ENCODE measurements at places on chromosomes 16 and 17.

DNA sequence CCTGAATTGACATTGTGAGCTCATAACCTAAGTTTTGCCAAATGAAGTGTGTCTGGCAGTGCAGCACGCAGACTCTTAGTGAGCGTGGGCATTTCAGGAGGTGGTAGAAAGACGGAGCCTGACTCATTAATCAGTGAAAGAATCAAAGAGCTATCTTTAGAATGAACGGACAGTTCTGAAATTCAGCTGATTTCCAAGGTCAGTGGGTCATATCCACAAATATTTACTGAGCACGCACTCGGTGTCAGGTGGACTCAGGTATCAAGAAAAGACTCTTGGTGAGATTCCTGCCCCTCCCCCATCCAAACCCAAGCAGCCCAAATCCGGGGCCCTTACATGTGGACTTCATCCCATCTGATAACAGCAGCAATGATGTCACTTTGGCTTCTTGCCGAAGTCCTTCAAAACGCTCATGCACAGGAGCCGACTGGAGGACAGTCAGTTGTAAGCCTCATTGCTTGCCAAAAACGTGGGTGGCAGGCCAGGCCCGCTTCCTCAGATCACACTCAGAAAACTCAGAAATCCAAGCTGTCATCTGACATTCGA, 185.8 kb downstream of the HS3ST3A1 start:
- no peak for DNase-seq

GRCh38 chr17:5499476-5500231, 13.3 kb downstream of the MIS12 start:
- peak; percentile 15 for DNase-seq

GRCh38 chr16:67562918-67563707, 787 bp downstream of the CTCF start:
- peak; percentile 55 for DNase-seq

DNA sequence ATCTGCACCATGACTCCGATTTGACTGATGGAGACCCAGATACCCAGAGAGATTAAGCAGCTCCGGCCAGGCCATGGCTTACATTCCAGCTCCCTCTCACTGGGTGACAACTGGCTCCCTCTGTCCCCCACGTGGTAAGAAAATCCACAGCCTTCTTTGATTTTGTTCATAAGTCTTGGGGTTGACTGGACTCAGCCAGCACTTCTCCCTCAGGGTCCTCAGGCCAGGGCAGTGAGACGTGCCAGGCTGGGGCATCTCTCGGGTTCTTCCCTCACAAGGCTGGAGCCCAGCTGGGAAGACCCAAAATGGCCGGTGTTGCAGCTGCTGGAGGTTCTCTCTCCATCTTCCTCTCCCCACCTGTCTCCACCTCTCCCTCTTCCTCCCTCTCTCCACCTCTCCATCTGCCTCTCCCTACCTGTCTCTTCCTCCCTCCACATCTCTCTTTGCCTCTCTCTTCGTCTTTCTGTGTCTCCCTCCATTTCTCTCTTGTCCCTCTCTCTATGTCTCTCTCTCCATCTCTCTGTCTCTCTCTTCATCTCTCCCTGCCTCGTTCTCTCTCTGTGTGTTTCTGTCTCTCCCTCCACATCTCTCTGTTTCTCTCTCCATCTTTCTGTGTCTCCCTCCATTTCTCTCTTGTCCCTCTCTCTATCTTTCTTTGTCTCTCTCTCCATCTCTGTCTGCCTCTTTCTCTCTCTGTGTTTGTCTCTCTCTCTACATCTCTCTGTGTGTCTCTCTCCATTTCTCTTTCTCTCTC, 105.3 kb downstream of the FOXL1 start:
- DNase-seq, result no peak

GRCh38 chr17:79029327-79030009, 5.5 kb downstream of the C1QTNF1 start:
- DNase-seq, result no peak

- DNase-seq, result no peak
Measured at GRCh38 chr16:75256696-75257343, 5.4 kb upstream of the BCAR1 start.

- DNase-seq, result no peak
Measured at GRCh38 chr16:87114832-87115231, 202.4 kb downstream of the C16orf95 start.

DNA sequence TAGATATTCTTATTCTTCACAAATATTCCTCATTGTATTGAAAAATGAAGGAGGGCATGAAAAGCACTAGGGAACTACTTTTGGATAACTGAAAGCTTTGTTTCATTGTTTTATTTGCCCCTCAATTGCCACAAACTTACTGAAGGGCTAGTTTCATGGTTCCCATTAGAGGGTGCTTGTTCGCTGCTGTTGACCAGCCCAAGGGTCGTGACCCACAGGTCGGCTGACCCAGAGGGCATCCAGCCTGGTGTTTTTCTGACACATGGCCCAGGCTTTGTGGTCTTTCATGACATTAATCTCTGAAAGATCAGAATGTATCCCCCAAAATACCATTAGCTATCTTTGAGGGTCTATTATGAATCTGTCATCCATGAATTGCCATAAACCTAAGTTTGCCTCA, 30.0 kb downstream of the DGKE start:
- no peak for DNase-seq

DNA sequence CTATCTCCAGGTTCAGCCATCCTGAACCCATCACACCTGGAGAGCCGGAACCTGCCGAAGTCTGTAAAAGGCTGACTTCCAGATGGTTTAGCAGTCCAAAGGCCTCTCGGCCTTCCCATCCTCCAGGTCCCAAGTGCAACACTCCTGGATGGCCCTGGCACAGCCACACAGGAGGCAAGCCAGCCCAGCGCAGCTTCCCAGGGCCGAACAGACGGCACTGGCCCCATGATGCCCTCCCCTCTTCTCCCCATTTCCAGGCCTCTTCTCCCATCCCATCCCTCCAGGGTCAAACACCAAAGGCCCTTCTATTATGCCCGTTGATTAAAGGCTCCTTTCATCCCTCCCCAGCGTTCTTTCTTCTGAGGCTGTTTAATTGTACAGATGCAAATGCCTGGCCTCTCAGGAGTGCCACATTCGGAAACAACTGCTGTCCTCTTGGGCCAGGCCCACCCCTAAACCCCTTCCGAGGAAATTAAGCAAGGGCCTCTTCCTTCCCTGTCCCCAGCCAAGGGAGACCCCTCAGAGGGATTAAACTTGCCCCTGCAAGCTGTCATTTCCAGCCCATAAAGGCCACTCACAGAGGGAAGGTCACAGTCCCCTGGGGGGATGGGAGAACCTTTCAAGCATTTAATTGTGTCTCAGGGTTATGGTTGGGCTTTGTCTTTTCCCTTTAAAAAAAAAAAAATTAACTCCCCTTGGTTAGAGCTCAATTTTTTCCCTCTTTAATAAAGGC, 30.8 kb downstream of the AXIN2 start:
- no peak for DNase-seq

GRCh38 chr17:41810659-41811548, 845 bp downstream of the P3H4 start:
- DNase-seq, result no peak

DNA sequence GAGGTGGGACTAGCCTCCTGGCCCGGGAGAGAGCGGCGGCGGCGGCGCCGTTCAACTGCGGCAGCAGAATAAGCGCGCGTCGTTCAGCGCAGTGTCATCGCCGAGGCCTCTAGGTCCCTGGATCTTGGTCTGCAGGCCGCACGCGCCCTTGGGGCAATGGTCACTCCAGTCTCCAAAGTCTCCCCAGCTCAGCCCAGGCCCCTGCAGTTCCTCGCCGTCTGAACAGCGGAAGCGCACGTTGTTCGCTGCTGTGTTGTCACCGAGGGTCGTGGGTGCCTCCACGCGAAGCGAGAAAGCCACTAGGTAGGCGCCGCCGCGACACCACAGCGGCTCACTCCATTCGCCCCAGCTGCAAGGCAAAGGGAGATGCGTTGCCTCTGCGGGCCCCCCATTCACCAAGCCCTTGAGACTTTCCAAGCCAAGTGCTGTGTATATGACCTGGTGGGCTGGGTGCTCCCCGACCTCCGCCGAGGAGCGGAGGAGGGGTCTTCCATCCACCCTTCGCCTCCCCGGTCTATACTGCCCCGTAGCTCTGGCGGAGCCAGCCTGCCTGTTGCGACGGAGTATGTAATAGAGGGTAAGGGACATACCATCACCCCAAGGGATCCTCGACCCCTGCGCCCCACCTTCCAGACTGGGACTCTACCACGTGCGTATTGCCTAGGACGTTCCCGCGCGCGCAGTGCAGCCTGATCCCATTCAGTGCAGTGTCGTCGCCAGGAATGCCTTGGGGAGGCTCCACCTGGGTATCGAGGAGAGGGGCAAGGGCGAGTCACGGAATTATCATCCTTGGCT, 656 bp downstream of the VMO1 start:
- DNase-seq, result no peak

DNA sequence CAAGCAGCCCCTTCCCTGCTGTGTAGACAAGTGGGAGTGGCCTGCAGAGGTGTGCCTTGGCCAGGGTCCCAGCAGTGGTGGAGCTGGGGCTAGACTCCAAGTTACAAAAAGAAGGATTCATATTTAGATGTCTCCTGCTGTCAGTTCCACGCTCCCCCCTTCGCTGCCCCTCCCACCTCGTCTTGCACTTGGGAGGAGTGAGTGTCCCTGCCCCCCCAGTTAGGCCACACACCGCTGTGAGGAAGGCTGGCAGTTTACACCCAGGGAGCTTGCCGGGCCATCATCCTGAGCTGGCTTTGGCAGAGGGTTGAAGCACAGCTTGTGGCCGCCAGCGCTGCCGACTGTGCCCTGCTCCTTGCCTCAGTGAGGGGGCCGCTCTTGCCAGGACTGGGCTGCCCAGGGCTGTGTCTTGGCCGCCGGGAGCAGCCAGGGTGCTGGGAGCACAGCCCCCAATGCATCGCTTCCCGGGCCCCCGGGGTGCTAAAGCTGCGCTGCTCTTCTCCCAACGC, 44.3 kb downstream of the ELAC2 start:
- no peak for DNase-seq

- no peak for DNase-seq
Measured at GRCh38 chr17:8922451-8922850, 43.1 kb downstream of the PIK3R5 start.

GRCh38 chr17:10234033-10234432, 35.6 kb upstream of the GAS7 start:
- no peak for DNase-seq

- DNase-seq, result no peak
Measured at GRCh38 chr16:12771341-12771798, 32.3 kb downstream of the CPPED1 start.

DNA sequence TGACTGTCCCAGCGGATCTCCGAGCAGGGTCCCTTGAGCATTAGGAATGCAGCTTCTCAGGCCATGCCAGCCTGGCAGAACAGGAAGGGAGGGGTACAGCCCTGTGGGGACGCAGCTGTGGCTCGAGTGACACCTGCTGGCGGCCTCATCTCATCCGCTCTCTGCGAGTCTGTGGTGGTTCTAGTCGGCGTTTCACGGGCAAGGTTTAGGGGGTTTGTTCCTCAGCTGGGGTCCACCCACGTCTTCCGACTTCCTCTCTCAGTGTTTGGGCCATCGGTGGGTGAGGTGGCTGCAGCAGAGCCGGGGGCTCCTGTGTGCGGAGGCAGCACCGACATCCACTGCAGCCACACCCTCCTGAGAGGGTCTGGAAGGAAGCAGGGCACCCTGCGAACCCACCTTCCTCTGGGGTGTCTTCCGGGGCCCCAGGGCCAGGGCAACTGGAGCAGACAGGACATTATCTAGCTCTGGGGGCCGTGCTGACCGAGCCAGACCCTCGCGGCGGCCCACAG, 33.3 kb downstream of the JPH3 start:
- DNase-seq, result peak; percentile 78

DNA sequence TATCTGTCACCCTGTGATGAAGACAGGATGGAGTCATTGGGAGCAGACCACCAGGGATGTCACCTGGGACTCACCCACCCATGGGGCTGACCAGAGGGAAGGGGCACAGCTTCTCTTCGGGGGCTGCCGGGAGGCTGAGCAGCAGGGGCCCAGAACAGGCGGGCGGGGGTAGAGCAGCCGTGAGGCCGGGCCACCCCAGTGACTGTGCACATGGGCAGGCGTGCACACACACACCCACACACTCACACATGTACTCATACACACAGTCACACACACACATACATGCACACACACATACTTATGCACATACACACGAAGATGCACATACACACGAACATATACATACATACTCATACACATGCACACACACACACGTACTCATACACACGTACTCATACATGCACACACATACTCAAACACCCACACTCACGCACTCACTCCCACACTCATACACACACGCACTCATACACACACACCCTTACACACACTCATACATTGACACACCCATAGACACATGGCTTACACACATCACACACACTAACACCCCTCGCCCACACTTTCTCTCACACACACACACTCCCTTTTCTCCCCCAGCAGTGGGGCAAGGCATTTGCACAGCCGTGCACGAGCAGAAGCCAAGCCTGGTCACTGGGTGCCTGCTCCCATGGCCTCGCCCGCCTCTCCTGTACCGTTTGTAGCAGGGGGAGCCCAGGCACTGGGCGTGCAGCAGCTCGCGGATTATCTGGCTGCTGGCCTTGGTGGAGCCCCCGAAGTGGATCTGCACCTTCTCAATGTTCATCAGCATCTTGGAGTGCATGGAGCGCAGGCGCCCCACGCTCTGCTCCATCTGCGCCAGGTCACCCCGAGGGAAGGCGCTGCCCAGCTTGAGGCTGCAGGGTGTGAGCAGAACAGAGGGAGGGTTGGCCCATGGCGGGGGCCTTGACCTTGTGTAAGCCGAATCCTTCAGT, 12.4 kb downstream of the UBALD2 start:
- DNase-seq, result no peak

GRCh38 chr17:58365980-58366595, 14.1 kb upstream of the SUPT4H1 start:
- no peak for DNase-seq

DNA sequence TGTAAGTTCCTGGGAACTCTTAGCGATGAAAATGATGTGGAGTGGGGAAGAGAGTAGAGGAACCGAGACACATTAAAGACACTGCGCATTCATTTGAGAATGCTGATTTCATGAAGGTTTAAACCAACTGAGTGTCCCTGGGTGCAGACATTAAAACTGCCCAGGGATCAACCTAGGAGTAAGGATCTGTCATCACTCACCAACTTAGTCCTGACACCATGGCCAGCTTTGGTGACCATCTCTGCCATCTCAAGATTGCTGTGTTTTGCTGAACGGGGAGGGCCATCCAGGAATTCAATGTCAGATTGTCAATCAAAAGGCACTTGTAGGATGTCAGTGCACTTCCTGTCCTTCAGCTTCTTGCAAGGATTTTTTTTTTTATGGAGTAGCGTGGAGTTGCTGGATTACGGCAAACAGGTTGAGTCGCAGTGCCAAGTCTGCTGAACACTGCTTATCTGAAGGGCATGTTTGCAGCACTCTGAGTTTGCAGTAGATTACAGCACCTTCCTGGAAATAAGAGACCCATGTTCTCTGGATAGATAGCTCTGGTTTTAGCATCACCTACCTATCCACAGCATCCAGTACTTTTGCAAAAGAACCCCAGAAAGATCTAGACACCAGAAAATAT, 258.1 kb upstream of the IRX3 start:
- no peak for DNase-seq

- no peak for DNase-seq
Measured at GRCh38 chr17:81392909-81393654, 2.2 kb upstream of the BAHCC1 start.

- DNase-seq, result no peak
Measured at GRCh38 chr17:40793832-40794231, 5.9 kb downstream of the KRT28 start.

GRCh38 chr16:69329369-69330285, 761 bp downstream of the PDF start:
- DNase-seq, result peak; percentile 54

- peak; percentile 31 for DNase-seq
Measured at GRCh38 chr17:76558198-76559095, 18.6 kb downstream of the PRCD start.

GRCh38 chr17:72053036-72053435, 67.8 kb upstream of the SOX9 start:
- no peak for DNase-seq
